Stimulated activated CD8-positive, alpha-beta memory T cell treated with anti-CD3 and anti-CD28 coated beads, Interleukin-4, amount 100 ng/mL, for 4 hours (primary cell): ENCODE measurements at places on chromosomes 2 and 18.

DNA sequence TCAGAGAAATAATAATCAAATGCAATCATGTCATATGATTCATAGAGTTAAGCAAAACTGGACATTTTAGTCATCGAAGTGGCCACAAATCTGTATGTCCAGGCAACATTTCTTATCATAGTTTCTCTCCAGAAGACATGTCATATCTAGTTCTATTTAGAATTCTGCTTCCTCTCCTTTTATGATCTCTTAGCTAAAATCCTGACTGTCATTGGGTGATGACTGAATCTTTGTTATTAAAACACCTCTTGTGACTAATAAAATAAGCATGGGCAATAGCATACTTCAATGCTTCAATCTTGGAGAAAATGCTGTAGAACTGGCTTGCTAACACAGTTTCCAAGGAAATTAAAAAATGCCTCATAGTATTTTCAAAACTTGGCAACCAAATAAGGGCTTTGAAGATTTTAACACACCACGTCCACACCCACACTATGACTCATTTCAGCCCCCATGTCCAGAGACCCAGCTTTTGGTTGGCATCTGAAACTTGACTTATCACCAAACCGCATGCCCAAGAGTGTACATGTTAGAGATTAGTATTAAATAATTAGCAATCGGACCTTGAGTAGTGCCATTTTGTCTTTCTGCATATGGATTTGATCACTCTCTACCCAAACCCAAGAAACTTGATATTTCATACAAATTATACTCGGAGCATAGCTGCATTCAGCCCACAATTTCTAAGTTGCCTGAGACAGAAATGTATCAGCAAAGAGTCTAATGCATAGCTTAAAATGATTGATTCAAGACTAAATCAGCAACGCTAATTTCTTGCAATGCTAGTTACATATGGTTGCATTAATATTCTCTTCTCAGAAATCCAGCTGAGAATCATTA, 106.5 kb upstream of the ETAA1 start:
- no peak for DNase-seq

DNA sequence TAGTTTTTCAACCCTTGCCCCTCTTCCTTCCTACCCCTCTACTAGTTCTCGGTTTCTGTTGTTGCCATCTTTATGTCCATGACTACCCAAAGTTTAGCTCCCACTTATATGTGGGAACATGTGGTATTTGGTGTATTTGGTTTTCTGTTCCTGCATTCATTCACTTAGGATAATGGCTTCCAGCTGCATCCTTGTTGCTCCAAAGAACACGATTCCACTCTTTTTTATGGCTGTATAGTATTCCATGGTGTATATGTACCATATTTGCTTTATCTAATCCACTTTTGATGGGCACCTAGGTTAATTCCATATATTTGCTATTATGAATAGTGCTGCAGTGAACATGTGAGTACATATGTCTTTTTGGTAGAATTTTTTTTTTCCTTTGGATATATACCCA, 20.6 kb upstream of the DSC1 start:
- DNase-seq: no peak

DNA sequence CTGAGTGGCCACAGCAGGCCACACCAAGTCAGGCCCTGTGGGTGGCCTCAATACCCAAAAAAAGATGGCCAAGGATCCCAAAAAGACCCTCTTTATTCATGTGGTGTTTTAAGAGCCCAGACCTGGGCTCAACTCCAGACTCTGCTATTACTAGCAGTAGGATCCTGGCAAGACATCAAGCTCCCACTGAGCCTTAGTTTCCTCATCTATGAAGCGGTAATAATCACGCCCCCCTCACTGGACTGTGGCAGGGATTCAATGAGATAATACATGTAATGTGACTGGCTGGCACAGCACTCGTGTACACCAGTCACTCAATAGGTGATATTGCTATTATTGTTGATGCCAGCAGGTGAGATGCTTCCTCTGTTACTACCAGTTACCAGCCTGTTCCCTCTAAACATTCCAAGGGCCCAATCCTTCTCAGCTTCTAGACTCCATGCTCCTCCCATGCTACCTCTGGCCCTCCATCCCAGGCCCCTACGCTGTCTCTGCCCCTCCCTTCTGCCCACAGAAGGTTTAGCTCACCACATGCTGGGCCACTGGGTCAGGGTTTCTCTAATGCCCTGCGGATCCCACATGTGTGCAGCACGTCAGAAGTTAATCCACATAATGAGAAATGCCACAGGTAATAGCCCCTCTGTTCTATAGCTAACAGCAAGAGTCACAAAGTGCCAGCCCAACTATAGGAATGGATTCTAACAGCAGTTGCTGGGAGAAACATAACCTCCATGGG, 51.2 kb downstream of the SLC4A5 start:
- DNase-seq: no peak

- DNase-seq: no peak
Measured at GRCh38 chr2:224520064-224520463, 65.1 kb downstream of the CUL3 start.

- DNase-seq: no peak
Measured at GRCh38 chr18:49608366-49609255, 46.8 kb downstream of the LIPG start.

GRCh38 chr2:69774984-69775982, 33.3 kb downstream of the ANXA4 start:
- DNase-seq: no peak

GRCh38 chr2:240551811-240552210, 6.0 kb downstream of the ANKMY1 start:
- no peak for DNase-seq

GRCh38 chr2:197339496-197340220, 29.1 kb upstream of the ANKRD44 start:
- DNase-seq: no peak

- DNase-seq: no peak
Measured at GRCh38 chr2:44550561-44550960, 188.8 kb downstream of the CAMKMT start.

DNA sequence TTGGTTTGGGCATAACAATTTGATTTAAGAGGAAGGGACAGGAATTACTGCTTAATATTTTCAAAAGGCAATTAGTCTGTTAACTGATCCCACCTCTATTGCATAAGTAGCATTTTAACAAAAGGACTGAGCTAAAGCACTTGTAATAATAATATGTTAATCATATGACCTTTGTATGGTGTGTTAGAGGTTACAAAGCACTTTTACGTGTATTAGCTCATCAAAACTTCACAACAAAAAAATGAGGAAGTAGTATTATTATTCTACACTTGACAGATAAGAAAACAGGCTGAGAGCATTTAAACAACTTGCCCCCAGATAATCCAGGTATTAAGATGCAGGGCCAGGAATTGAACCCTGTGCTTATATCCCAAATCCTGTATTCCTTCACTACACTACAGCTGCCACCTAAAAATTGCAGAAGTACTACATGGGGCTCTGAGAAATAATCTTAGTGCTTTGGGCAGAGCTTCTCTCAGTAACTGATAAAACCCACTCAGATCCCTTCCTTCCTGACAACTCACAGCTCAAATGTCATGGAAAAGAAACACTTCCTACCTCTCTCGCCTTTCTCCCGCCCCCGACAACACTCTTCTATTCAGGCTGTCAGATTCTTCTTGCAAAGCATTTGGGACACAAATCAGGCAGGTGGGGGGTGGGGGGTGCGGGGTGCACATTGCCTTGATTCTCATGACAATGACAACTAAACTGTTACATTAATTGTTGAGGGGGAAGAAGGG, 20.7 kb upstream of the KCTD1 start:
- no peak for DNase-seq

- no peak for DNase-seq
Measured at GRCh38 chr2:152766928-152767327, 48.5 kb downstream of the ARL6IP6 start.

DNA sequence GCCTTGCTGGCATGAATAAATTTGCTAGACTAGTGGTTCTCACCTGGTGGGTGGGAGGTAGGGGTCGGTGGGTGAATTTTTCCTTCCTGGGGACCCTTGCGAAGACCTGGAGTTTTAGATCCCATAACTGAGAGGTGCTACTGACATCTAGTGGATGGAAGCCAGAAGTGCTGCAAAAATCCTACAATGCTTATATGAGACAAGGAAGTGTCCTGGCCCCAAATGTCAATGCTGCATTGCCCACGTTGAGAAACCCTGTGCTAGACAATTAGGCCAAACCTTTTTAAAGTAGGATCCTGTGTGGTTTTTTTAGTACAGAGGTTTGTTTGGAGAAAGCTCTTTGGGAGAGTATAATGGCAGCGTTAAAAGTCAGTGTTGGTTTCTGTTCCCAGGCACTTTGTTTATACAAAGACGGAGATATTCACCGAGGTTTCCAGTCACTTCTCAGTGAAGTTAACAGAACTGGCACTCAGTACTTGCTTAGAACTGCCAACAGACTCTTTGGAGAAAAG, 9.6 kb downstream of the SERPINB8 start:
- no peak for DNase-seq

- no peak for DNase-seq
Measured at GRCh38 chr18:55503167-55503820, 84.7 kb downstream of the TCF4 start.

DNA sequence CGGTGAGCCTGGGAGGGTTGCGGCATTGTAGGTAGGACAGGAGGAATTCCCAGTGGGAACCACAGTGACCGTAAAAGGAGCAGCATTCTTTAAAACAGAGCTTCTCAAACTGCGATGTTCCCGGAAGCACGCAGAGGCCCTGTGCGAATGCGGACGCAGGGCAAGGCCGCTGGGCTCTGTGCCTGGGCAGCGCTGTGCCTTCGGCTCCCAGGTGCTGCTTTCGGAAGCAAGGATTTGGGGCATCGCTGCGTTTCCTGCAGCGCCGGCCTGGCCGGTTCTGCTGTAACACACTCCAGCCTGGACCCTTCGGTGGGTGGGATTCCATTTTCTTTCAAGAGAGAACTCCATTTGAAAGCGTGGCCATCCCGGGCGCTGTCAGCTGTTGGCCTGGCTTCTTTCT, 118.6 kb downstream of the PTGR3 start:
- no peak for DNase-seq

DNA sequence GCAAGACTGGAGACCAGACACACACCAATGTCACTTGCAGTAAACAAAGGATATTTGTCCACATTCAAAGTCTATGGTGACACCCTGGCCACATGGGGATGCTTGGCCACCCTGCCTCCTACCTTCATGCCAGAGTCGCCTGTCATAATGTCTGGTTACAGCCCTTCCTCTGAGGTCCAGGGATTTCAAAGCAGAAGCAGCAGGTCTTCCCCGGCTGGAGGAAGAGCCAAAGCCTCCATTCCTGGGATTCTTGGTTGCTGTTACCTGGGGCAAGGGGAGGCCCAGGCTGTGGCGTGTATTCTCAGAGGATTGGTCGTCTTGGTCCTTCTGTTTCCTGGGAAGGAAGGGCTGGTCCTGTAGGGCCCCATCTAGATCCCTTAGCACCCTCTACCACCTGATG, 2.3 kb upstream of the ALPP start:
- no peak for DNase-seq

GRCh38 chr2:237397072-237397471, 16.9 kb downstream of the COL6A3 start:
- DNase-seq: no peak

DNA sequence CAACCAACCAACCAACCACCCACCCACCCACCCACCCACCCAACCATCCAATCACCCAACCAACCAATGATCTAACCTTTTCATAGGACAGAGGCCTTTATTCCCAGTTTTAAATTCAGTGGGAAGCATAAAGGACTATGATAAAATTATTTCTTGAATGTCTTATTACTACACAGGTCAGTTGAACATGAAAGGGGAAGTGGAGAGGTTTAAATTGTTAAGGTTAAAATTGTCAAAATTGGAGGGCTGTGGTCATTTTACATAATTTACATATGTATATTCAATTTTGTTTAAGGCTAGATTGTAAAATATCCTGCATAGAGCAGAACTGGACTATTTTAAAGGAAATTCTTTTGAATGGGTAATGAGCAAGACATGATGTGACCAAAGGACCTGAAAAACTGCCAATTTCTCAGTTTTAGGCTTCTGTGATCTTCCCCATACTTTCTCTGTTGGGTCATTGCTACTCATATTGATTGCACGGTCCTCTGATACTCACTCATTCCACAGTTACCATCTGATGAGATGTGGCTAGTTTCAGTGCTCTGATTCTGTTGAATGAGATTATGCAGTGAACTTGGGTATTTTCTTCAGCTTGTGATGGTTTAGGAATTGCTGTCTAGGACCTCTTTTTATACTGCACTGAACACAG, 127.4 kb downstream of the PLCL1 start:
- DNase-seq: no peak

DNA sequence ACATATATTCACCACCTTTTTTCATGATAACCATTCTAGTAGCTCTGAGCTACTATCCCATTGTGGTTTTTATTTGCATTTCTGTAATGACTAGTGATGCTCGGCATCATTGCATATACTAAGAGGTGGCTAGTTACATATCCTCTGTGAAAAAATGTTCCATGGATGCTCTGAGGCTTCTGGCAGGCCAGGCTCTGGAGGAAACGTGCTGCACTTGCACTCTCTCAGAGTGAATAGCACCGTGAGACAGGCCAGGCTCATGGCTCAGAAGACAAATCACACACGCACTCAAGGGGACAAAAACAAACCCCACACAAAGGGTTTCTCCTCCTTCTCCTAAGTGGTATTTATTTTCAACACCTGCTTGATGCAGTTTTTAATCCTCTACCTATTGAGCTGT, 1085.3 kb upstream of the CNTNAP5 start:
- no peak for DNase-seq

- no peak for DNase-seq
Measured at GRCh38 chr2:228700638-228701037, 519.2 kb upstream of the SPHKAP start.

DNA sequence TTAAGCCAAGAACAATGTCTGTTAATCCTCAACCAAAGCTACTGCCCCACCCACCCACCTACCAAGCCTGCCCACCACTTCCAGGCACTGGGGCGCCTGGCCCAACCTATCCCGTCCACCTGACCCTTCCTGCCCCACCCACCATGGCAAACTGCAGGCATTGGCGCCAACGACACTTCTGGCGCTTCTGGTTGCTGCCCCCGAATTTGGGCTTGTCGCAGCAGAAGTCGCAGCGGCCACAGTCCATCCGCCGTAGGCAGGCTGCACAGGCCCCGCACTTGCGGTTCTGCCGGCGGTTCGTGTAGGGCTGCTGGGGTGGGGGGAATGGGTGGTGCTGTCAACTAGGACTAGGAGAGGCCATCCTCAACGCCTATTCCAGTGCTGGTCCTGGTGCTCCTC, 7.3 kb downstream of the MBD1 start:
- no peak for DNase-seq

DNA sequence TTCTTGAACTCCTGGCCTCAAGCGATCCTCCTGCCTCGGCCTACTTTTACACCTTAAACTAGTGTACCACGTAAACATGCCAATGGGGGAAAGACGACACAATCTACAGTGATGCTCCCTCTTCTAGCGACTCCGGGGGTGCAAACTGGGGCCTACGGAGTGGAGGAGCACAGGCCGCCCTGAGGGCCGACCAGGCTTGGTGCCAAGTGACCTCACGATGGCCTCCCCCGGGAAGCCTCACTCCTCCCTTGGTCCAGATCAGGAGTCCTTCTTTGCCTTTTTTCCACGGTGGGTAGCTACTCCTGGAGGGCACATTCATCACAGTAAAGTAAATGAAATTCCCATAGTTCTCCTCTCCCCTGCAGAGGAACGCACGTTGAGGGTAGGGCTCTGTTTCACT, 73.5 kb downstream of the HNRNPLL start:
- DNase-seq: no peak
